Activated CD8-positive, alpha-beta T cell treated with anti-CD3 and anti-CD28 coated beads for 36 hours (primary cell): ENCODE measurements at places on chromosomes 1 and 21. TPM values are rescaled to one million over a fixed set of nuclear protein-coding genes. Genes with fewer than 3 reads are reported as not detected.
A peak's percentile ranks its signal among the peaks of the same experiment; 100 is the strongest.

PRDX6 gene
- 165 TPM for total RNA-seq

SRGAP2C gene
- 17.9 TPM for total RNA-seq

DNA sequence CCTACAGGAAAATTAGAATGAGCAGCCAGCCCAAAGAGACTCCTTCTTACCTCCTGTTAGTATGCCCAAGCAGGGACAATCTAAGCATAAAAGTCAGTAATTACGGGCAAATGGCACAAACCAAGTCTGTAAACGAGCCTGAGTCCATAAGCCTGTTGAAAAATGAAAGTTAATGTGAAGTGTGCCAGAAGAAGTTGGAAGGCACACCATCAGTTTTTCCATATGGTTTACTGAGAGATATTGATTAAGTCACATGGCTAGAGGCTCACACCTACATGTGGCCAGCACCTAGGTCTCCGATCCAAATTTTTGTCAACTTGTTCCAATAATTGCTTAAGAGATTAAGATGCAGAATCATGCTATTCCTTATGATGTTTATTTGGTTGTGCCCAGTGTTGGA is 242.4 kb upstream of the CSF3R start:
- H3K4me1 ChIP-seq, result no peaks in the 10 kb centered on the region
- no peak overlapping the region for H3K27ac ChIP-seq
- no peak overlapping the region for H3K4me3 ChIP-seq
- no peaks in the 10 kb centered on the region for H3K36me3 ChIP-seq
- peaks cover 22% of the 10 kb centered on the region for H3K27me3 ChIP-seq

DNA sequence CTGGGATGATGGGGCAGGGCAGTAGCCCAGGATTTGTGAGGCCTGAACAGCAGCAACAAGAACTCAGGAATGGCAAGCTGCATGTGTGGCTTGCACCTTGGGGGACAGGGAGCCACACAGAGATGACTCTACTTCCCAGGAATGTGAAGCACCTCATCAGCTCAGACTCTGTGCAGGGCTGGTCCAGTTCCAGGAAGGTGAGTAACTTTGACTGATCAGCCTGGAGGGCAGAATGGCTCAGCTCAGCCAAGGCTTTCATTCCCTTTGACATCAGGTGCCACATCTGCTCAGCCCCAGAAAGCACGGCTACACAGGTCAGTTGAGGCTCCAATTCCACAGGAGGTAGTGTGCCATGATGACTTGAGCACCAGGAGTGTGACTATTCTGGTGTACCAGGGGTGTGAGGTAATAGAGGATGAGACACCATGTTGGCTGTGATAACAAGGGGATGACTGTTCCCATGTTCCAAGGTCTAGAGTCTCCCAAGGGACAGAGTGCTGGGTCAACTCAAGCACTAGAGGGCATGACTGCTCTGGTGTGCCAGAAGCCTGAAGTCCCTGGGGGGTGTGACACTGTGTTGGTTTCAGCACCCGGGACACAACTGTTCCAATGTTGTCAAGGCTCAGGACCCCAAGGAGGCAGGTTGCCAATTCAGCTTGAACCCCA is 625.8 kb upstream of the ADGRL2 start:
- no peaks in the 10 kb centered on the region for H3K27me3 ChIP-seq
- DNase-seq, result no peak
- no peaks in the 10 kb centered on the region for H3K36me3 ChIP-seq
- no peaks in the 10 kb centered on the region for H3K4me1 ChIP-seq
- no peak overlapping the region for H3K4me3 ChIP-seq
- H3K27ac ChIP-seq, result no peak overlapping the region

- peak overlapping the region; percentile 57 for H3K4me3 ChIP-seq
- H3K36me3 ChIP-seq, result peaks cover 6% of the 10 kb centered on the region
- H3K27ac ChIP-seq, result no peak overlapping the region
- DNase-seq, result no peak
- peaks cover 19% of the 10 kb centered on the region for H3K4me1 ChIP-seq
Observed at GRCh38 chr1:1038694-1039093, 18.8 kb downstream of the AGRN start.
